ENCODE measurements at places on chromosomes 5 and 9. TPM values are rescaled to one million over a fixed set of nuclear protein-coding genes. Genes with fewer than 3 reads are reported as not detected.

Gene SPINK6
- total RNA-seq = not detected

Gene PSD2
- total RNA-seq = not detected

Gene ZDHHC11
- total RNA-seq = 0.72 TPM

Gene ELP1
- total RNA-seq = 42.8 TPM

Gene PTGDS
- total RNA-seq = not detected

Gene SIT1
- not detected for total RNA-seq

Gene STC2
- total RNA-seq = 235 TPM

Gene OTP
- not detected for total RNA-seq

Gene LCN1
- not detected for total RNA-seq

Gene SAXO1
- total RNA-seq = not detected

Gene ADAMTS12
- total RNA-seq = not detected

Gene BARX1
- total RNA-seq = not detected

Gene PCDHGA8
- total RNA-seq = 0.21 TPM

Gene FOXD1
- 4.1 TPM for total RNA-seq

Gene TICAM2
- total RNA-seq = 0.72 TPM

Gene CLIC3
- 4.0 TPM for total RNA-seq

Gene TAF11L5
- total RNA-seq = not detected

Gene ACER2
- 7.7 TPM for total RNA-seq

Gene DNM1
- total RNA-seq = 2.8 TPM

Gene CWC27
- 12.3 TPM for total RNA-seq

Gene RIMOC1
- 14.3 TPM for total RNA-seq

Gene CYFIP2
- total RNA-seq = 2.1 TPM

Gene HAVCR2
- 0.43 TPM for total RNA-seq

Gene SPATA9
- total RNA-seq = not detected

Gene TCF7
- 0.24 TPM for total RNA-seq

Gene VLDLR
- 32.8 TPM for total RNA-seq

Gene FSTL4
- not detected for total RNA-seq

Gene C9
- total RNA-seq = not detected

Gene SGCD
- 0.96 TPM for total RNA-seq

Gene HACD4
- total RNA-seq = 5.3 TPM

Gene SCGB3A2
- total RNA-seq = not detected

Gene PPP2R2B
- total RNA-seq = 0.64 TPM

Gene OR1L4
- not detected for total RNA-seq

Gene PCDHA9
- total RNA-seq = under 0.01 TPM

Gene HRCT1
- total RNA-seq = 0.85 TPM

Measured in tracheal epithelial cell (primary cell).